ENCODE measurements at places on chromosomes 4 and X.

- DNase-seq = no peak
Measured at GRCh38 chrX:136694431-136695087, 46.6 kb downstream of the CD40LG start.

DNA sequence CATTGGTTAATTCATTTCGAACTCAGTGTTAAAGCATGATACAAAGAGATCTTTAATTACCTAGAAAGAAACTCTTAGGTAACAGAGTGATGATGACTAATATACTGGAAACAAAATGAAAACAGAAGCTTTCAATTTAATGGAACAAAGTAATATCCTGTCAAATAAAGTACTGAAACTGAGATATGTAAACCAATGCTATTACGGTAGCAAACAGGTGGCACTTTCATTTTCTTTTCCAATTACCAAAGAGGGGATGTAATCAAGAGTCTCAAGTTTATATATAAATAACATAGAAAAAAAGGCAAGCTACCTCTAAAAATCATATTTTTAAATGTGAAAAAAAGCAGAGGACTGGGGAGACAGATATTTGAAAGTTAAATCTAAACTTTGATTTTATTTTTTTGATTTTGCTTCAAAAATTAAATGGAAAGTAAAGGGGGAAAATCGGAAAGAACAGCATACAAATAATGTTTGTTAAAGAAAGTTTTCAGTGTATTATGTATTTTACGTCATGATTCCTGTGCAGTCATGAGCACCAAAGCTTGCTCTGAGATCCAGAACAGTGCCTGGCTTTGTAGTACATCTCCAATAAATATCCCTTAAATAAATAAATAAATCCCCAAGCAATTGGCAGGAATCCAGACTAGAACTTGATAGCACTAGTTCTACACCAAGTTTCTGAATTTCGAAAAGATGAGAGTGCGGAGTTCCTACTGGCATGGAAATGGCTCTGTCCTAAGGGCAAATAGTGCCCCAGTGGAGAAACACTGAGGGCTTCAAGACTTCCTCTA is 25.0 kb upstream of the RAPGEF2 start:
- DNase-seq = no peak

- DNase-seq = no peak
Measured at GRCh38 chr4:57020467-57021101, 41.9 kb downstream of the POLR2B start.

- no peak for DNase-seq
Measured at GRCh38 chr4:17701138-17701839, 80.1 kb downstream of the FAM184B start.

GRCh38 chrX:15524417-15524816 is 23.8 kb downstream of the BMX start:
- no peak for DNase-seq

Data from stimulated activated CD4-positive, alpha-beta T cell treated with anti-CD3 and anti-CD28 coated beads, Interleukin-12 subunit alpha, Interleukin-12 subunit beta, amount 100 ng/mL, for 48 hours (primary cell).